Activated T-helper 1 cell treated with anti-CD3 and anti-CD28 coated beads, Interleukin-12 subunit alpha, Interleukin-12 subunit beta, Interleukin-2, Interleukin-4 antibody, amounts not matched to agents 30 ng/mL and 10 ng/mL and 1 ng/mL, durations not matched to agents 14 hours and 24 hours and 36 hours (primary cell): ENCODE measurements at places on chromosomes 11 and 22. TPM values are rescaled to one million over a fixed set of nuclear protein-coding genes. Genes with fewer than 3 reads are reported as not detected.

DNA sequence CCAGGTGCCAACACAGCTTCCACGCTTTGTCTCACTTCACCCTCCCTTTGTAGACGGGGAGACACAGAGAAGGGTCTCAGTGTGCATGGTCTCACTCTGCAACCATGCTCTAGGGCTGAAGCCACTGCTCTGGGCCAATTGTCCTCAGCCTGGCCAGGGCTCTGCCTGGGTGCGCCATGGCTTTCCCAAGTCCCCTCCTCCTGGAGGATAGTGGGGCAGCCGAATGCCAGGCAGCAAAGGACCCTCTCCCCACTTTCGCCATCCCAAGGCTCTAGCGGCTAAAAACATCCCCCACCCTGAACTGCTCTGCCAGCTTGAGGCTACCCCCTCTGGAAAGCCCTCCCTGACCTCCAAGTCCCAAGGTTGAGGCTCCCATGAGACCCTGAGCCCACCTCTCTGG, 20.4 kb upstream of the MYEOV start:
- no peaks in the 10 kb centered on the region for H3K36me3 ChIP-seq
- no peak overlapping the region for H3K27ac ChIP-seq
- H3K27me3 ChIP-seq, result peaks cover 6% of the 10 kb centered on the region
- DNase-seq, result no peak
- no peak overlapping the region for H3K4me3 ChIP-seq
- H3K4me1 ChIP-seq, result no peaks in the 10 kb centered on the region

GRCh38 chr11:10716543-10717259, 23.1 kb upstream of the IRAG1 start:
- no peaks in the 10 kb centered on the region for H3K36me3 ChIP-seq
- H3K27me3 ChIP-seq, result peaks cover 24% of the 10 kb centered on the region
- no peak overlapping the region for H3K4me3 ChIP-seq

DNA sequence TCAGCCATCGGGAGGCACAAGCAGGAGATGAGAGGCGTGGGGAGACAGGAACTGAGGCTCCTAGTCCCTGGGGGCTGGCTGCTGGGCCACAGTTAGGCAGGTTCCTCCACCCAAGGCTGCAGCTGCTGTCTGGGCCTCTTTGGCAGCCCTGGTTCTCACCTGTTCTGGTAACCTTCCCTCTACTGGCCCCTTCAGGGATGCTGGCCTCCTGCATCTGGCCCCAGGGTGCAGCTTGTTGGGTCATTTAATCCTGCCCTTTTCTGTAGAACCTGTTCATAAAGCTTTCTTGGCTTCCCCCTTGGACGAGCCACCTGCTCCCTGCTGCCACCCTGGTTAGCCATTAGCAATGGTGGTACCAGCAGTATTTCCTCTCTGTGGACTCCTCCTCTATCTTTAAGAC, 5.5 kb downstream of the USH1C start:
- no peak overlapping the region for H3K4me3 ChIP-seq
- H3K27me3 ChIP-seq, result peaks cover 22% of the 10 kb centered on the region
- no peak for DNase-seq
- no peak overlapping the region for H3K27ac ChIP-seq
- no peaks in the 10 kb centered on the region for H3K4me1 ChIP-seq
- H3K36me3 ChIP-seq, result no peaks in the 10 kb centered on the region

Gene GGTLC2
- total RNA-seq, result not detected in 2 replicates

Gene CARD18
- total RNA-seq, result not detected in 2 replicates

GRCh38 chr11:115921986-115922385, 417.8 kb upstream of the CADM1 start:
- H3K4me1 ChIP-seq, result peaks cover 12% of the 10 kb centered on the region
- no peak overlapping the region for H3K27ac ChIP-seq
- no peaks in the 10 kb centered on the region for H3K36me3 ChIP-seq

Gene NXPE1
- not detected in 2 replicates for total RNA-seq

- peaks cover 40% of the 10 kb centered on the region for H3K36me3 ChIP-seq
- no peaks in the 10 kb centered on the region for H3K27me3 ChIP-seq
- peak within 1 kb of the TSS; percentile 100 for H3K27ac ChIP-seq
- peak; percentile 53 for DNase-seq
Observed at GRCh38 chr22:30245985-30246813, at the start of gene LIF. Gene LIF, minus strand, starts transcription at chr22:30246759. Its CDS starts 64 bp downstream, at chr22:30246695.

DNA sequence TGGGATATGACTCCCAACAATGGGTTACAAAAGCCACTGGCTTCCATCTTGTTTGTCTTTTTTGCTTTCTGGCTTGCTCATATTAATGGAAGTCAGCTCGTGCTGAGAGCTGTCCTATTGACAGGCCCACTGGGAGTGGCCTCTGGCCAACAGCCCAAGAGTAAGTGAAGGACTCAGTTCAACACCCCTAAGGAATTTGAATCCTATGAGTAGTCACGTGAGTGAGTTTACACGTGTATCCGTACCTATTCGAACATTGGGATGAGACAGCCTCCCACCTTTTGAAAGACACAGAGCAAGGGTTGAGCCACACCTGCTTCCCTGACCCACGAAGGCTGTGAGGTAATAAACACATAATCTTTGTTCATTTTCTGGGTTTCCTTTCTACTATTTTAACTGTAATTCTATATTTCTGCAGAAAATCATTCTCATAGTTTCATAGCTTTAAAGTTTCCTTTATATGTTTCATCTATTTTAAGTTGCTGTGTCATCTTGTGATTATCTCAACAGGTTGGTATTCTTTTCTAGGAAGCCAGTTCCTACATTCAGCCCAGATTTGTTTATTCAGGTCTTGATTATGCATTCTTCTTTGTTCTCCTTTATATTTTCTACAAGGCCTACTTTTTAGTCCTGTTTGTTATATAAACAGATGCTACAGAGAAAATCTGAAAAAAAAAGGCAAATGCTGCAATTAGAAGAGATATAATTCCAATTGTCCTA, 802.3 kb downstream of the CNTN5 start:
- H3K4me1 ChIP-seq, result no peaks in the 10 kb centered on the region
- DNase-seq, result no peak
- no peaks in the 10 kb centered on the region for H3K36me3 ChIP-seq
